ENCODE measurements at places on chromosomes 4 and X.

DNA sequence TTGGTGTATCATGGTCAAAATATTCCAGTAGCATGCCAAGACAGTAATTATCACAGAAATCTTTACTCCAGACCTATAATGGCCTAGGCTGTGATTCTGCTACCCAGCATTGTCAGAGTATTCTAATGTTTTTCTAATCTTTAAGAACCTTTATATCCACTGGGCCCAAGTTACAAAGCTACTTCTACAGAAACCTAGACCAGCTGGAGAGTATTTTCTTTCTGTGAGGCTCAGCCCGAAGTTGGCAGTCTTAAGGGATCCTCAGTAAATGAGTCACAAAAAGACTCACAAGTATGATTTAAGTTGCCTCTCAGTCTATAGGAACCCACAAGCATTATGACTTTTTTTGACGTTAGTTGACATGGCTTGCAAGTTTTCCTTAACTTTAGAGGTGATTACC, 638.5 kb upstream of the FAM241A start:
- no peak for DNase-seq

DNA sequence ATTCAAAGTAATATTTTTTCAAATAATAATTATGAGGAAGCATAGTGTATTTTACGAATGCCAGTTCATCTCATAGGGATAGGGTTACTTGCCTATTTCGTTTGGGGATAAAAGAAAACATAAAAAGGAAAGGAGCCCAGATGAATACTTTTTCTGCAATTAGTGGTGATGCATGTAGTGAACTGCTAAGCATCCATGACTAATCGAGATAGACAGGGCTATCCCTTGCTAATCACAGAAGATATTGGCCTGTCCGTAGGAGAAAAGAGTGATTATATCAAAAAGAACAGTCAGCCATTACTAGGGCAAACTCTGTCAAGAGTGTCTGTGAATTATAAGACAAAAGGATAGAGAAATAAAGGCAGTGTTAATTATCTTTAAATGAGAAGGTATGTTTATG, 746.1 kb downstream of the C4orf33 start:
- no peak for DNase-seq

GRCh38 chrX:153469811-153470410, 465 bp downstream of the HAUS7 start:
- DNase-seq, result no peak

DNA sequence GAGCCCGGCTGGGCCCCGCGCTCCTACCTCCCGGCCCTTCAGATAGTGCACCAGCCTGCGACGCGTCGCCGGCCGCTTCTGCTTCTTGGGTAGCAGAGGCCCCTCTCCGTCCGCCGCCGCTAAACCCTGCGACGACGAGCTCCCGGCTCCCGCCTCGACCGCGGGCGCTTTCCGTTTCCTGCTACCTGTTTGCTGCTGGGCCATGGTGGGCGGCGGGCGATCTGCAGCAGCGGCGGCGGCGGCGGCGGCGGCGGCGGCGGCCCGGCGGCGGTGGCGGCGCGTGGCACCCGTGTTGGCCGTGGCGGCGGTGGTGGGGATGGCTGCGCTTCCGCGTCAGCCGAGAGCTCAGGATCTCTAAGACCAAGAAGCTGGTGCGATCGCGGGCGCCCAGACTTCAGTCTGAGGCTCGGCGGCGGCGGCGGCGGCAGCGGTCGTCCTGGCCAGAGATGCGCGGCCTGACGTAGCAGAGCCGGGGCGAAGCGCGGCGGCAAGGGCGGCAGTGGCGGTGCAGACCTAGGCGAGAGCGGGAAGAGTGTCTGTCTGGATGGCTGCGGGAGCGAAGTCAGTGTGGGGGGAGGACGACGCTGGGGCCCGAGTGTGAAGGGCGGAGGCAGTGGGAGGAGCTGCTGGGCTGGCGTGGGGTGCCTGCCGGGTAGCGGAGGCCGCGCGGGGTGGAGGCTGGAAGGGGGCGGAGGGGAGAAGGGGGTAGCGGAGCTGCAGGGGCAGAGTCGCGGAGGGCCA, at the start of gene DCAF12L2:
Gene DCAF12L2, minus strand, starts transcription at position 569 of the 741 bp plus-strand sequence. Its CDS starts 365 bp downstream, at position 204.
- no peak for DNase-seq

GRCh38 chr4:4379540-4380087, 7.3 kb upstream of the NSG1 start:
- no peak for DNase-seq

GRCh38 chr4:167218022-167218608, 16.2 kb downstream of the SPOCK3 start:
- DNase-seq, result no peak

DNA sequence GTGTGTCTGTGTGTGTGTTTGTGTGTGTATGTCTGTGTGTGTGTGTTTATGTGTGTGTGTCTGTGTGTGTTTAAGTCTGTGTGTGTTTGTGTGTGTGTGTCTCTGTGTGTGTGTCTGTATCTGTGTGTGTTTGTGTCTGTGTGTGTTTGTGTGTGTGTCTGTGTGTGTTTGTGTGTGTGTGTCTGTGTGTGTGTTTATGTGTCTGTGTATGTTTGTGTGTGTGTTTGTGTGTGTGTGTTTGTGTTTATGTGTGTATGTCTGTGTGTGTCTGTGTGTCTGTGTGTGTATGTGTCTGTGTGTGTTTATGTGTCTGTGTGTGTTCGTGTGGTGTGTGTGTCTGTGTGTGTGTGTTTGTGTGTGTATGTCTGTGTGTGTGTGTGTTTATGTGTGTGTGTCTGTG, 11.4 kb downstream of the IL9R start:
- DNase-seq, result no peak

- no peak for DNase-seq
Measured at GRCh38 chr4:37788819-37789218, 37.7 kb upstream of the PGM2 start.
